ENCODE measurements at places on chromosomes 1 and 21. TPM values are rescaled to one million over a fixed set of nuclear protein-coding genes. Genes with fewer than 3 reads are reported as not detected.

DNA sequence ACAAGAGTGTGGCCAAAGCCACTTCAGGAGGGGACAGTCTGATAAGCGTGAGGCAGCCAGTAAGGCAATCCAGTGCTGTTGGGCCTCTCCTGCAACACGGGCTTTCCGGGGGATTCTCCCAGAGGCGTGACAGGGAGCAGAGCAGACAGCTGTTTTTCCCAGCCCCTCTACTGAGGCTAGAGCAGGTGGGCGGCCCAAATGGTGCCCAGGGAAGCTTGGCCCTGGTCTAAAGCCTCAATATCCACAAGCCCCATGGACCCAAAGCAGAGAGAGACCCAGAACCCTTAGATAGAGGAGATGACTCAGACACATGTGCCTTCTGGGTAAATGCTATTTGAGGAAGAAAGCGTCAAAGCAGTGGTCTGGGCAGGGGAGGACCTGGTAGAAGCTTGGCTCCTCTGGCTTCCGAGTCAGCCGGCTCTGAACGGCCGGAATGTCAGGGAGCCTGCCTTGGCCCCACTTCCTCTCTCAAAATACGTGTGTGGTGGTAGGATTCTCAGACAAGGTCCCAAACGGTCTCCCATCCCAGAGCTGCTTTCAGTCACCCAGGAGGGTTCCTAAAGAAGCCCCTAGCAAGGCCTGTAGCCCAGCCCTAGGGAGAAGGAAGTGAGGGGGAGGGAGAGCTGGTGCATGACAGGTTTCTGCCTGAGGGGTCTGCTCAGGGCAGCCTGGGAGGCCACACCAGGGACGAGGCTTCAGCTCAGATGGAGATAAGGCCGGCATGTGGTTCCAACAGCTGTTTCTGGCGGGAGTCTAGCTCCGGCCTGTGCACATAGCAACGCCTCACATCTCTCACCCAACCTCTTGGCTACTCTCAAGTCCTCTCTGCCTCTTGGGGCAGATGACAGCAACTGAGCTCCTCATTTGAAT is 28.8 kb downstream of the PIK3C2B start:
- H3K27me3 ChIP-seq = no peaks in the 10 kb centered on the region
- H3K4me1 ChIP-seq = peaks cover 90% of the 10 kb centered on the region
- no peaks in the 10 kb centered on the region for H3K36me3 ChIP-seq
- peak overlapping the region; percentile 23 for H3K4me3 ChIP-seq

DNA sequence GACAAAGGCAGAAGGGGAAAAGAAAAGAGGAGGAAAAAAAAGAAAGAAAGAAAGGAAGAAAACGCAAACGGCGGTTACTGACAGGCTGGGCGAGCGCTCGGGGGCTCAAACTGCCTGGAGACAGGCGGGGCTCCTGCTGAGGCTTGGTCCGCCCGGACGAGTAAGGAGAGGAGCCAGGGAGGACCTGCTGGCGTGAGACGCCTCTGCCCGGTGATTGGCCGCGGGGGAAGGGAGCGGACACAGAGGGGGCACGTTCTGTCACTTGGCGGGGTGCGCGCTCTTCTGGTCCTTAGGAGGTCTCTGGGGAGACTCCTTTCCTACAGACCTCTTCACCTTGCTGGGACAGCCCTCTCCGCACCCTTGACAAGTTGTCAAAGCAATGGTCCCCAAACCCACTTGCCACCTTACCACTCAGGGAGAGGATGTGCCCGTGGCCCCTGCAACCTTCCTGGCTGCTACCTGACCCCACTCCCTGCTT is 791 bp upstream of the PIK3R3 start:
- peak overlapping the region; percentile 96 for H3K27ac ChIP-seq
- no peaks in the 10 kb centered on the region for H3K36me3 ChIP-seq
- no peak for DNase-seq
- peak overlapping the region; percentile 78 for H3K4me3 ChIP-seq
- H3K4me1 ChIP-seq = no peaks in the 10 kb centered on the region
- H3K27me3 ChIP-seq = no peaks in the 10 kb centered on the region

GRCh38 chr21:30652891-30653290 is 10.2 kb downstream of the KRTAP20-3 start:
- no peaks in the 10 kb centered on the region for H3K36me3 ChIP-seq

- peaks cover 25% of the 10 kb centered on the region for H3K4me1 ChIP-seq
- H3K27ac ChIP-seq = no peak overlapping the region
- H3K36me3 ChIP-seq = no peaks in the 10 kb centered on the region
- no peak for DNase-seq
- no peak overlapping the region for H3K4me3 ChIP-seq
These were observed 253.4 kb downstream of the RHOU start for GRCh38 chr1:228988664-228989063.

ERICH3 gene
- total RNA-seq = not detected

GRCh38 chr1:240800291-240800690 is 188.3 kb upstream of the GREM2 start:
- no peak for DNase-seq
- no peaks in the 10 kb centered on the region for H3K36me3 ChIP-seq
- no peaks in the 10 kb centered on the region for H3K27me3 ChIP-seq
- H3K27ac ChIP-seq = no peak overlapping the region
- no peaks in the 10 kb centered on the region for H3K4me1 ChIP-seq

CACHD1 gene
- 8.5 TPM for total RNA-seq

- no peak for DNase-seq
- no peaks in the 10 kb centered on the region for H3K36me3 ChIP-seq
- no peak overlapping the region for H3K4me3 ChIP-seq
- H3K27ac ChIP-seq = no peak overlapping the region
These were observed 237.2 kb downstream of the TOMM20 start for GRCh38 chr1:234891427-234891826.

TMOD4 gene
- total RNA-seq = not detected

RPL5 gene
- 675 TPM for total RNA-seq

DNA sequence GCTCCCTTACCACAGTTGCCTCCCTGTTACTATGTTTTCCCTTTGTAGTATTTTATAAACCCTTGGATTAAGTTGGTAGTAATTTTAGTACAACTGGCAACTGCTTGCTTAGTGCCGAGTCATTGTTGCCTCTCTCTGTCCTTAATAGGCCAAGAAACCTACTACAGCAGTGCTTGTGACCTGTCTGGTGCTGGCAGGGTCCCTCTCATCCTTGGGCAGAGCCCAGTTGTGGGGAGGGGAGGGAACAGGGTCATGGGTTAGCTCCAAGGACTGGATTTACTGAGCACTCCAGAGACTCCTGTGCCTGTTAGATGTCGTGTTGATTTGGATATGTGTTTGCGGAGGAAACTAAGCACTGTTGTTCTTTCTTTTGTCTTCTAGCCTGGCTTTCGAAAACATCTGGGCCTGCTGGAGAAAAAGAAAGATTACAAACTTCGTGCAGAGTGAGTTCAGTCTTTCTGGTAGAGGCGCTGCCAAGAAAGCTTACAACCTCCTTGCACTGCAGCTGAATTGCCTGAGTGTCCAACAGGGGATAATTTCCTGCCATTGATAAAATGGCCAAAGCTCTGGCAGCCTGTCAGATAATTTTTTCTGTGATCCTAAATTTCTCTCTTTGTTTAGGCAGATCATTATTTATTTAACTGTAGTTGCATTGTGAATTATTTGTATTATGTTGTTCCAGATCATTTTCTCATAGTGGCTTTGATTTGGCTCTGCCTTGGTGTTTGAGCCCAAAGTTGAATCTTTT is 3.6 kb downstream of the UTP11 start:
- H3K4me3 ChIP-seq = no peak overlapping the region
- H3K27me3 ChIP-seq = no peaks in the 10 kb centered on the region
- DNase-seq = no peak
- H3K4me1 ChIP-seq = no peaks in the 10 kb centered on the region
- peaks cover 52% of the 10 kb centered on the region for H3K36me3 ChIP-seq
- peak overlapping the region; percentile 49 for H3K27ac ChIP-seq

OR2L8 gene
- total RNA-seq = not detected

DNA sequence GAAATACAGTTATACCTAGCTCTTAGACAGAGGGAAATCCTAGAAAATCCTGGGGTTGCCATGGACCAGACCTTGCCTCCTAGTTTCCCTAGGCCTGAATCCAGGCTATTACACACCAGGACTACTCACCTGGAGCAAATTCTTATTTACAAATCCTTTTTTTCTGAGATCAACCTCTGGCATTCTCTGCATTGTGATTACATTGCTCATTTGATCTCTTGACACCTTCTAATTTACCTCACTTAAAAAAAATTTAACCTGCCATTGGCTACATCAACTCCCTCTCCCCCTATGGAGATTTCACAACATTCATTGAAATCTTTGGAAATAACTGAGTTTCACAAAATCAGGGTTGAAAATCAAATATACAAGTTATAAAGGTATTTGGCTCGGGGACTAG is 2.9 kb upstream of the C1orf105 start:
- no peaks in the 10 kb centered on the region for H3K36me3 ChIP-seq
- H3K27me3 ChIP-seq = no peaks in the 10 kb centered on the region
- no peak overlapping the region for H3K4me3 ChIP-seq
- H3K27ac ChIP-seq = no peak overlapping the region
- no peaks in the 10 kb centered on the region for H3K4me1 ChIP-seq

OR2L3 gene
- total RNA-seq = not detected

DNA sequence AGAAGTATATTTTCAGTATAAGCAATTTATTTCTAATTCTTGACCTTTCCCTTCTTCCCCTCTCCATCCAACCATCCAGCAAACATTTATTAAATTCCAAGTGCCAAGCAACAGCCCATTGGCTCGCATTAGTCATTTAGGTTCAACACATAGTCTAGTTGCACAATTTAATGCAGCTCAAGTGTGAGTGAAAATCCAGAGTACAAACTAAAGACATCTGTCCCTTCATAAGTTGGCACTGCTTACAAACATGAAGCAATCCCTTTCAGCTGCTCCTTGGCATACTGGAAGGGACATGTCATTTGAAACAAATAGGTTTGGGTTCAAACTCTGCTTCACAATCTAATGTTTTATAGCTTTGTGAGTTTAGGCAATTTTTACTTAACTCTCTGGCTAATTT is 10.7 kb downstream of the CASQ2 start:
- no peak overlapping the region for H3K4me3 ChIP-seq
- peaks cover 24% of the 10 kb centered on the region for H3K36me3 ChIP-seq
- DNase-seq = no peak
- no peaks in the 10 kb centered on the region for H3K27me3 ChIP-seq
- peak overlapping the region; percentile 82 for H3K27ac ChIP-seq
- H3K4me1 ChIP-seq = peaks cover 58% of the 10 kb centered on the region

- H3K27me3 ChIP-seq = no peaks in the 10 kb centered on the region
- H3K27ac ChIP-seq = no peak overlapping the region
- no peaks in the 10 kb centered on the region for H3K4me1 ChIP-seq
- no peak for DNase-seq
These were observed 16.6 kb downstream of the UTP11 start for GRCh38 chr1:38029081-38029681.

GRCh38 chr1:77824079-77824478 is 44.6 kb downstream of the MIGA1 start:
- peaks cover 7% of the 10 kb centered on the region for H3K36me3 ChIP-seq
- H3K27ac ChIP-seq = no peak overlapping the region
- no peak overlapping the region for H3K4me3 ChIP-seq
- H3K4me1 ChIP-seq = no peaks in the 10 kb centered on the region
- no peak for DNase-seq

HSD3B1 gene
- total RNA-seq = not detected

ZNF593OS gene
- total RNA-seq = not detected

OR10Z1 gene
- not detected for total RNA-seq

C4BPA gene
- 3.6 TPM for total RNA-seq

OR2AK2 gene
- total RNA-seq = not detected

DNA sequence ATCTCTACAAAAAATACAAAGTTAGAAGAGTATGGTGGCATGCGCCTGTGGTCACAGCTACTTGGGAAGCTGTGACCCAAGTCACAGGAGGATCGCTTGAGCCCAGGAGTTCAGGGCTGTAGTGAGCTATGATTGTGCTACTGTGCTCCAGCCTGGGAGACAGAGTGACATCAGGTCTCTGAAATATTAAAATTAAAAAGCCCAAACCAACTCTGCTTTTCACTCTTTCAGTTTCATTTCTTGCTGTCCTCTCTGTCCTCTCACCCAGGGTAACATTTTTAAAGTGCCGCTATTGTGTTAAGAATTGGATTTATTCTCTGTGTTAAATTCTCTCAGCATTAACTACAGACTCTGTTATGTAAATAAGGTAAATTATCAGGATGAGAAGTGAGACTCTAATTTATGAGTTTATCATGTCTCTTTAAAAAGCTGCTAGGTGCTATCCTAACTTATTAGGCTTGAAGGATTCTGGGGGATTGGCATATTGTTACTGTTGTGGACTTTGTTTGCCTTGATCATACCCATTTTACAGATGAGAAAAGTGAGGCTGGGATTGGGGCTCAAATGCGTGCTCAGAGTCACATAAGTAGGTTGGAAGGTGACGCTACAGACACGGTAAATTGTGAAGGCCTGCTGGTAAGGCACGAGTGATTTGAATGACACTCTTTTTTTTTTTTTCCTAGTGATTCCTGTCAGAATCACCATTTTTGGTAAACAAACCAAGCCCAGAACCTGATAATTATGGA is 46.5 kb downstream of the B3GALT5 start:
- H3K4me1 ChIP-seq = no peaks in the 10 kb centered on the region
- no peak for DNase-seq
- H3K27ac ChIP-seq = no peak overlapping the region
- H3K4me3 ChIP-seq = no peak overlapping the region
- H3K27me3 ChIP-seq = no peaks in the 10 kb centered on the region
- H3K36me3 ChIP-seq = no peaks in the 10 kb centered on the region

DNA sequence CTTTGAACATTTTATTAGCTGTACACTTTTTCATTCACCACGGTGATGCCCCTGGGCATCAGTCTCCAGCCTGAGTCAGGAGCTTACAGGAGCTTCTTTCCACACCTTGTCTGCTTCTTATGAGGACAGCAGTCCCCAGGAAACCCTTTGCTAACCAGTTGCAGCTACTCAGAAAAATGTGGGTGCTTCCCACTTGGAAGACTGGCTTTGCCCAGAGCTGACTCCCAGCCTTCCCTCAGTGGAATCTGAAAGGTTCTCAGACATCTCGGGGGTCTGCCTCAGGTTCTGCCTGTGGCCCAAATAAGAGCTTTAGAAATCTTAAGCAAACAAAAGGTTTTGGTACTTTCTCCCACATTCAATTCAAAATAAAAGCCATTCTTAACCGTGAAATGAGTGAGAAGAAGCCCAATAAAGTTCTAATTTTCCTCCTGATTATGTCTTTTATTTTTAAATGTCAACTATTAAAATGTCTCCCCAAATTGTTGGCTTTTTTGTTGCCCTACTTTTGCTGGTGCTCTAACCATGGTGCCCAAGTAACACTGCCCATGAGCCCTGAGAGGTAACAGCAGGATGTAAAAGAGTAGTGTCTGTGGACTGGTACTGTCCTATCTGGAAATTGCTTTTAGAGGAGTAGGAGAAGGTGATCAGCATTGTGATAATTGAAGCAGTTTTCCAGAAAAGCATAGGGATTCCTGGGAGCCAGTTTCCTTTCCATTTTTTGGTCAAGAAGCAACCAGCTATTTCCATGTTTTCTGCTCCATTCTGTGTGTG is 5.6 kb downstream of the C1orf53 start:
- H3K27ac ChIP-seq = no peak overlapping the region
- no peaks in the 10 kb centered on the region for H3K4me1 ChIP-seq
- DNase-seq = no peak
- no peak overlapping the region for H3K4me3 ChIP-seq

Data from right atrium auricular region (tissue), 2 donors.